ENCODE measurements at places on chromosomes 4 and X.

DNA sequence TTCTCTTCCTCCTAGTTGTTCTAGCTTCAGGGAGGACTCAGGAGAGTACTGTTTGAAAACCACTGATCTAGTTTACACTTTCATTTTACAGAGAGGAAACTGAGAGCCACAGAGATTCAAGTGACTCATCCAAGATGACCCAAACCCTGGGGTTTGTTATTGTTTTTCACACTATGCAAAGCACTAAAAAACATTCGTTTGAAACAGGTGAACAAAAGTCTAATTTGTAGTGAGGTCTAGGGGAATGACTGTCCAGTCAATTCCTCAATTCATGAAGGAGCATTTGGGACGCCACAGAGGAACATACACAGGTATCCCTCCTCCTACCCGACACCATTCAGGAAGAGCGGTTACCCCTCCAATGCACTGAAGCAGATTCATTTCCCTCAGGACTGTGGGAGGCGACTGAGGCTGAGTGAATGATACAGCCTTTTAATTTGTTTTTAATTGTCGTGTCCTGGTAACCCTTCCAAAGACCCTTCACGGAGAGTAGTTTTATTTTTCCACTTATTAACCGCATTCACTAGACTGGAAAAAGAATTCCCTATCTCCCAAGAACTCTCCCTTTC lies 30.3 kb downstream of the TLR10 start:
- DNase-seq, result no peak

DNA sequence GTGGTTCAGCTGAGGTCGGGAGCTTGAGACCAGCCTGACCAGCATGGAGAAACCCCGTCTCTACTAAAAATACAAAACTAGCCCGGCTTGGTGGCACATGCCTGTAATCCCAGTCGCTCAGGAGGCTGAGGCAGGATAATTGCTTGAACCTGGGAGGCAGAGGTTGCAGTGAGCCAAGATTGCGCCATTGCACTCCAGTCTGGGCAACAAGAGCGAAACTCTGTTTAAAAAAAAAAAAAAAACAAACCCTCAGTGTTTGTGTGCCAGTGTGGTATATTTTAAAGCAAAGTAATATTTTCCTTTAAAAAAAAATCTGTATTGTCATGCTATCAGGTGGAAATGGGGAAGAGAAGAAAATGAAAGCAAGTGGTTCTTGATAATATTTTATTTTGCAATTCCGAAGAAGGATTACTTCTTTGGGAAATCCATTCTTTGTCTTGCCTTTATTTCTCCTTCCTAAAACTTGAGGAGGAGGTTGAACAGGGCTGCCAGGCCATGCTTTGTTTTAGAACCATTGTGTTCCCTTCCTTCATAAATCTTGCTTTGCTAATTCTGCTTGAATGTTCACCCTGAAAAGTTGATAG lies 14.4 kb downstream of the ALG13 start:
- DNase-seq, result no peak

DNA sequence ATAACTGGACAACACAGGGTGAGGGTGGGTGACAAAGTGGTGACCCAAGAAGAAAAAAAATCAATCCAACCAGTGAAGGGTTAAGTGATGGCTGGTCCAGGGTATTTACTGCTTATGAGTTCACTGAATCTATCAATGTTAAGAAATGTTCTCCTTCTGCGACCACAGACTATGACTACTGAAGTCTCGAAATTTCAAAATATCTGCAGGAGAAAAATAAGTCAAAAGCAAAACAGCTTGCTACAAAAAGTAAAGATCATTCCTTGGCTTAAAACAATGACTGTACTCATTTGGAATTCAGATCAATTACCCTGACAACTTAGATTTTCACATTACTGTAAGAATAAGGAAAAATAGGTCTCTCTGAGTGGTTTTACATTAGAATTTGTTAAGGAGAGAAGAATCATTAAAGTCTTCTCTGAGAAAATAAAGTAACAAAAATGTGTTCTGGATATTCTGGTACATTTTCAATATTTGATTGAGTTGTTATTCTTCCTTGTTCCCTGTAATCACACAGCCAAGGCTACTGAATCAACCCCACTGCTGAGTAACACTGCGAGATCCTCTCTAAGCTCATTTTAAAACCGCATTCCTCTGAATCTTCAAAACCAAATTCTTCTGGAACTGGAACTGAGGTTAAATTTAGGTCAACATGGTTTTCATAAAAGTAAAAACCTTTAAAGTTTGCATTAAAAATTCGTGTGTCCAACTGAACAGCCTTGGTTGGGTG lies 22.7 kb downstream of the SMPX start:
- DNase-seq, result no peak

DNA sequence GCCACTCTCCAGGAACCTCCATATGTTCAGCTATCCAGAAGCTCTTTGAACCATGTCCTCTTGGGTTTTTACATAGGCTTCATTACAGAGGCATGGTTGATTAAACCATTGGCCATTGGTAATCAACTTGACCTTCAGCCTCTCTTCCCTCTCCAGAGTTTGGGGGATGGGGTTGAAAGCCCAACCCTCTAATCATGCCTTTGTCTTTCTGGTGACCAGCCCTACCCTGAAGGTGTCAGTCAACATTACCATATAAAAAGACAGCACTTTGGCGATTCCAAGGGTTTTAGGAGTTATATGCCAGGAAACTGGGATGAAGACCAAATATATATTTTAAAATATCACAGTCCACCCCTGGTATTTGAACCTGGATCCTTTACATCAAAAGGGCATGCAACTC lies 222.5 kb downstream of the CHIC1 start:
- DNase-seq, result no peak

- DNase-seq, result no peak
These were observed 316.9 kb upstream of the AMOT start for GRCh38 chrX:113157496-113157895.

DNA sequence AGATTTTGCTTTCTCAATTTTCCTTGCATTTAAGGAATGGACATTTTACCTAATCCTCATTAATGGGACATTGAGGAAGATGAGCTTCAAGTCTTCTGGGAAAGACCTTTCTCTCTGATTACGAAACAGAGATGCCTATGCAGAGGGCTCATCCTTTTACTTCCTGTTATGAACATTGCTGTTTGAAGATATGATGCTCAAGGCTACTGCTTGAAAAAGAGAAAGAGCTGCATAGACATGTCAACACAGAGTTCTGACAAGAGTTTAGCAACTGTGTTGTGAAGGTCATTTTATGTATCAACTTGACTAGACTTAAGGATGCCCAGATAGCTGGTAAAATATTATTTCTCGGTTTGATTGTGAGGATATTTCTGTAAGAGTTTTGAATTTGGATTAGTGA lies 13.8 kb upstream of the GNPDA2 start:
- DNase-seq, result no peak

- peak; percentile 92 for DNase-seq
These were observed 7.1 kb downstream of the ENOPH1 start for GRCh38 chr4:82437285-82438005.

All from RWPE1 (cell line).